Vagina (tissue), 2 donors: ENCODE measurements at places on chromosomes 4 and X. TPM values are rescaled to one million over a fixed set of nuclear protein-coding genes. Genes with fewer than 3 reads are reported as not detected.

The RBM46 gene
- not detected for total RNA-seq

DNA sequence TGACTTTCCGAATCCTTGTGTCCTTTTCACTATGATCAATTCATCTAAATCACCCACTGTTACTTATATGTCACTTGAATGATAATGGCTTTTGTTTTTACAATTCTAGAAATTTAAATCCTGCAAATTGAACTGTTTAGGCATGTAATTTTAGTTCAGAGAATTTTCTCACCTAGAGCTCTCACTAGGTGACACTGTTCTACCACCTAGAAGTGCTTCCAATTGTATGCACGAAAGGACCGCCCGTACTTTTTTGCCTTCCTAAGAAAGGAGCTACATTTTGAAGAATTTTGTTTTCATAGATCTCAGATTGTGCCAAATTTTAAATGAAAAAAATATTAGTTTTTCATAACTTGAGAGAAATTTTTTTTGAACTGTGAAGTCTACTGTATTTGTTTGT lies 481.6 kb upstream of the FSTL5 start:
- DNase-seq: no peak

- DNase-seq: no peak
These were observed 15.7 kb downstream of the FOXR2 start for GRCh38 chrX:55638933-55639332.

DNA sequence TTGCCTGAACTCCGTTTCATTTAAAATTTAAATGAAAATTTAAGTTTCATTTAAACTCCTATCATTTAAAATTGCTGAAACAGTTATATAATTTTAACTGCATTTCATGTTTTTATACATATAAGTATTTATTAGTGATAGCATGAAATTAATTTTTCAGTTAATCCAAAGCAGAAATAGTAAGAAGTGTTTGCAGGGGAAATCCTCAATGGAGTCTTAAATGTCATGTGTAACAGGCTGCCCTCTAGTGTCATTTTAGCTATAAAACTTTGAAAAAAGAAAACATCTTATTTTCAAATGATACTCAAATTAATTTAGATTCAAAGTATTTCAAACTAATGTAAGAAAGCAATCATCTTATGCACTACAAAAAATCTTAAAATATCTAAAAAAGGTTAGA lies 27.2 kb downstream of the TAPT1 start:
- no peak for DNase-seq

DNA sequence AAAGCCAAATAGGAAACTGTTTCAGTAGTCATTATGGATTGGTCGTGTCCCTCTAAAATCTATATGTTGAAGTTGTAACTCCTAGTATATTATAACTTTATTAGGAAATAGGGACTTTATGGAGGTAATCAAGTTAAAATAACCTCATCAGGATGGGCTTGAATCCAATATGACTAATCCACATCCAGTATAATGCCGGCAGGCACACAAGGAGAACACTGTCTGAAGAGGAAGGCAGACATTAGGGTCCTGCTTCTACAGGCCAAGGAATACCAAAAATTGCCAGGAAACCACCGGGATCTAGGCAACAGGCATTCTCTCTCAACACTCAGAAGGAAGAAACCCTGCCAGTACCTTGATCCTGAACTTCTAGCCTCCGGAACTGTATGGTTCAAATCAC lies 130.3 kb downstream of the ATP10D start:
- DNase-seq: no peak

- no peak for DNase-seq
These were observed 4.9 kb downstream of the STATH start for GRCh38 chr4:70000711-70001110.

DNA sequence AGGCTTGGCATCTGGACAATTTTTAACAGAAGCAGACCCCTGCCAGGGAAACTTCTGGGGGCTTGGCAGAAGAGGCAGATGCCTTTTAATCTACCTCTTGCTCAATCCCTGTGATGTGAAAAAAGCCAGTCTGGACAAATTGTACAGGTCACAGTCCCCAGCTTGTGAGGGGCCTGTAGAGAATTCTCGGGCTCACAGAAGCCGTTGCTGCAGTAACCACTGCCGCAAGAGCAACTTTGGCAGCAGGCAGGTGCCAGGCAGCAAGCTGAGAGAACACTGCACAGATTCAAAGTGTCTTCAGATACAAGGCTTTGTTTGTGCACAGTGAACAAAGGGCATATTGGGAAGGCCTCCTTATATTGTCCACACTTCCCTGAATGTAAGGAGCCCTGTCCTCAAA lies 11.7 kb downstream of the GPKOW start:
- DNase-seq: no peak

DNA sequence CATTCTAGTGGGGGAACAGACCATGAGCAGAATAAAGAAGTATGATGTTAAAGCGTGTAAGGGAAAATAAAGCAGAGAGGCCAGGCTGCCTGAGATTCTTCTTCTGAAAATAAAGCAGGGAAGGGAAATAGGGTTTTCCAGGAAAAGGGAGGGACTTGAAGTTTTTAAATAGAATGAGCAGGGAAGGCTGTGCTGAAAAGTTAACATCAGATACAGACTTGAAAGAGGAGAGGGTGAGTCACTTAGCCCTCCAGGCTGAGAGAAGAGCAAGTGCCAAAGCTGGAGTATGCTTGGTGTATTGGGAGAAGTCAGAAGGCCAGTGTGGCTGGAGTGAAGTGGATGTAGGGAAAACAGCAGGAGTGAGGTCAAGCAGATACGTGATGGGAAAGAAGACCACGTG lies 10.0 kb upstream of the PLK4 start:
- no peak for DNase-seq

DNA sequence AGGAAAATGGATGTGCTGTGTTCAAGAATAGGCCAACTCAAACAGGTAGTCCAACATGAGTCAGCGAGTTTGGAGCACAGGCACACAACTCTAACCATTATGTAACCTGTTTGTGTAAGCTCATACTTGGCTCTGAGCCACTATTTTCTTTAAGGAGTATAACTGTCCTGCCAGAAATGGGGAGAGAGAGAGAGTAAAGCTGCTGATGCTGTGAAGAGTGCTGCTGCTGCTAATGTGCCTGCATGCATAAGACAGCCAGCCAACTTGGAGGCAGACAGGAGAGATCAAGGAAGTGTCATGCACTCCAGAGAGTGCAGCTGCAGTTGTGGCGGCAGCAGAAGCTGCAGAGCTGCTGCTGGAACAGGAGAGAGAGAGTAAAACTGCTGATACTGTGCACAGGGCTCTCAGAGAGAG lies 11.7 kb upstream of the STATH start:
- no peak for DNase-seq

The SPANXN3 gene
- total RNA-seq: not detected

DNA sequence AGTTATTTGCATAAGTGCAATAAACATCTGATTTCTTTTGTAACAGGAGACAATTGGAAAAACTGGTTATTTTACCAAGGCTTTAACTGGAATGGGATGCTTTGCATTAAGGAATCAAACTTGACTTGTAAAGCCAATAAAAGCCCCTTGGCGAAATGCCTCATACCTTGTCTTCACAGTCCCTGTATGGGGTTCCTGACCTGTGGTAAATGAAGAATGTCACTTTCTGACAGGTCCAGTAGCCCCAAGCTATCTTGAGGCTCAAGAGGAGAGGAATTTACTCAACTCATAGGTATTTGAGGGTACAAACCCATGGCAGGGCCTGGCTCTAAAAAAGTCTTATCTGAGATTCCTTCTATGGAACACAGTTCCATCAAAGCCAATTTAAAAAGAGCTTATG lies 78.0 kb downstream of the ACOX3 start:
- no peak for DNase-seq

DNA sequence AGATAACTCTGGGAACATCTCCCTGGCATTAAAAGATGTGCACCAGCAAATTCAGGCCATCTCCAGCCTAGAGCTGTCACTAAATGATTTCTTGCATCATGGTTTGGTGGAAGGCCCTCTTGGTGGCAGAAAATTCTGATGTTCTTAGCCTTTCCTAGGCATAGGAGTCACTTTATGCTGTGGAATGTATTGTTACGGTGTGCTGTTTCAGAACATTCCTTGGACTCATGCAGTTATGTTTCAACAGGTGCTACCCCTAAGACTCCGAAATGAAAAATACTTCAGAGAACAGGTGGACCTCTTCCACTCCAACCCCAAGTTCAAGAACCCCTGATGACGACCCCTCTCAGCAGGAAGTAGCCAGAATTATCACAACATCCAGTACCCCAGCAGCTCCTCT lies 20.3 kb upstream of the PAPSS1 start:
- no peak for DNase-seq

GRCh38 chrX:119273420-119274192 lies 37.5 kb downstream of the PGRMC1 start:
- DNase-seq: no peak

GRCh38 chrX:153649178-153649914 lies 2.3 kb downstream of the DUSP9 start:
- no peak for DNase-seq

DNA sequence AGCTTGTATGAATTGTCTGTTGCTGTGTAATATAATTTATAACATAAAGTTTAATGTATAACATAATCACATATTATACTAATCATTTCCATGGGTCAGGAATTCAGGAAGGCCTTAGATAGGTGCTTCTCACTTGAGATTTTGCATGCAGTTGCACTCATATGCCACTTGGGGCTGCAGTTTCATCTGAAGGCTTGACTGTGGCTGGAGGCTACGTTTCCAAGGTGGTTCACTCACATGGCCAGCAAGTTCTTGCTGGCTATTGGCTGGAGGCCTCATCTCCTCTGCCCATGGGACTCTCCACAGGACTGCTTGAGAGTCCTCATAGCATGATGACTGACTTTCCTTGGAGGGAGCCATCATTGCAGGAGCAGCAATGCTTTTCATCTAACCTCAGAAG lies 53.4 kb upstream of the STX18 start:
- DNase-seq: no peak

- no peak for DNase-seq
These were observed 5.3 kb upstream of the STBD1 start for GRCh38 chr4:76301068-76301774.

The CXCL3 gene
- not detected for total RNA-seq

- no peak for DNase-seq
These were observed 114.9 kb downstream of the VSIG4 start for GRCh38 chrX:65925005-65925404.

GRCh38 chrX:81791086-81791485 lies 589.2 kb downstream of the SH3BGRL start:
- DNase-seq: no peak

DNA sequence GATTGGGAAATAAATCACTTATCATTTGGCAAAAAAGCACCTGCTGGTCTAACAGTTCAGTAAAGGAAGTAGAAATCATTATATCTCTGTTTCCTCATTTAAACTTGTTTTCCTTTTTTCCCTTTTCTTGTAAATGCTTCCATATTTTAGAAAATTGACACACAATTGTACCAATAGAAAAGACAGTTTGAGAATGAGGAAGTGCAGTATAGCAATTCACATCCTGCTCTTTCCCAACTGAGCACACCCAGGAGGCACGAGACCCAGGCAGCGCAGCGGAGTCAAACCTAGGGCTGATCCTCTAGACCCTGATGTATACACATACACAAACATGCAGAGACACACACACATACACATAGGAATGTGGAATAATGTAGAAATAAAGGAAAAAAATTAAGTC lies 74.8 kb upstream of the PACRGL start:
- no peak for DNase-seq

The CXCL6 gene
- total RNA-seq: 13.8 TPM

The ASB12 gene
- total RNA-seq: not detected

The AMTN gene
- total RNA-seq: not detected

DNA sequence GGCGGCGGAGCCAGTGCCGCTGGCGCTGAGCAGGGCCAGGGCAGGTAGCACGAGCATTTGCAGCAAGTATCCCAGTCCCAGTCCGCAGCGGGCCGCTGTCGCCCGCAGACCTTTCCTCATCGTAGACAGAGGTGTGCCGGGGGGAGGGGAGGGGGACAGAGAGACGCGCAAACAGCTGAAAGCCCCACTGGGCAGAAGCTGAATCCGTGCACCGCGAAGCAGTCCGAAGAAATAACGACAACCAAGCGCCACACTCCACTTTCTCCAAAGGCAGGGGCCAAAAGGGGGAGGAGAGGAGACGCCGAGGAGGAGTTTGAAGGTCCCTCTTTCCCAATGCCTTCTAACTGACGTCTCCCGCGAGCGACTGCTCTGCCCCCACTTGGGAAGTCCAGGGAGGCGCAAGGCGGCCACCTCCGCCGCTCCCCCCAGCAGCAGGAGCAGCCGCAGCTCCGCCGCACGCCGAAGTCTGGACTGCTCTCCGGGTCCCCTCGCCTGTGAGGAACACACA lies at the start of gene UNC5C:
TSS of gene UNC5C (minus strand) at position 236 of the 508 bp plus-strand sequence.
- no peak for DNase-seq

DNA sequence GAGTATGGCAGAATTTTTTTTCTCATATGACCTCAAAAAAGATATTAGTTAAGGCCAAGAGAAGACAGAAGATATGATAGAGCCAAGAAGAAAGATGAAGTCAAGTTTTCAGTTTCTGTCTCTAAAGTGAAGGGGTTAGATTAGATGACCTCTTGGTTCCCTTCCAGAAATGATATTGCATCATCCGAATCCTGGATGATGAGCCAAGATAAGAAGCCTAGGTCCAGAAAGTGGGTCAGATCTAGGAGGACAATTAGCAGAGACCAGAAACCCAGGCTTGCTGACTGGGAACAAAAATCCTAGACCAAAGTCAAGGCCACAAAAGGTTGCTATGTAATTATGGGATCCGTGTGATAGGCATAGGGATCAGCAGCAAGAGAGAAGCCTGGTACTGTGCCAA lies 20.2 kb downstream of the SATL1 start:
- no peak for DNase-seq

GRCh38 chr4:145681956-145682355 lies 2.0 kb downstream of the C4orf51 start:
- DNase-seq: no peak

- no peak for DNase-seq
These were observed 84.8 kb downstream of the TMEM164 start for GRCh38 chrX:110087485-110088356.

The POU4F2 gene
- total RNA-seq: not detected

- no peak for DNase-seq
These were observed 1.1 kb downstream of the DOCK11 start for GRCh38 chrX:118496763-118497079.

GRCh38 chr4:161906836-161907589 lies 256.8 kb downstream of the FSTL5 start:
- DNase-seq: no peak

- DNase-seq: no peak
These were observed 113.5 kb downstream of the PDGFC start for GRCh38 chr4:156858071-156858470.

DNA sequence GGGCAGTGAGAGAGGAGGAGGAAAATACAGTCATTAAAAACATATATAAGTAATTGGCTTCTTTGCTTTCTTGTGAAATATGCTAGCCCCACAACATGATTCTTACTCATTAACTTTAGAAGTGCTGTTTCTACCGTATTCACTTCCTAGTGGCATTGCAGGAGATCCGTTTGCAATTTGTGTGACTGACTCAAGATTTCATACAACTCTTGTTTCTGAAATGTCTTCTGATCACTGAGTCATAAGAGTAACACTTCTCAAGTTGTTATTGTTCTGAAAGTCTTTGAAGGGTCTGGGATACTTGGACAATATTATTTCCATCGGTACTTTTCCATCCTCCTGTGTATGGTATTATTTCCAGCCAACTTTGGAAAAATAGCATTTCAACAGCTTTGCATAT lies 310.8 kb downstream of the PACRGL start:
- DNase-seq: no peak
